Right renal pelvis (tissue), 4 donors: ENCODE measurements at places on chromosomes 13 and 19. TPM values are rescaled to one million over a fixed set of nuclear protein-coding genes. Genes with fewer than 3 reads are reported as not detected.

Gene URAD
- not detected for polyA plus RNA-seq

DNA sequence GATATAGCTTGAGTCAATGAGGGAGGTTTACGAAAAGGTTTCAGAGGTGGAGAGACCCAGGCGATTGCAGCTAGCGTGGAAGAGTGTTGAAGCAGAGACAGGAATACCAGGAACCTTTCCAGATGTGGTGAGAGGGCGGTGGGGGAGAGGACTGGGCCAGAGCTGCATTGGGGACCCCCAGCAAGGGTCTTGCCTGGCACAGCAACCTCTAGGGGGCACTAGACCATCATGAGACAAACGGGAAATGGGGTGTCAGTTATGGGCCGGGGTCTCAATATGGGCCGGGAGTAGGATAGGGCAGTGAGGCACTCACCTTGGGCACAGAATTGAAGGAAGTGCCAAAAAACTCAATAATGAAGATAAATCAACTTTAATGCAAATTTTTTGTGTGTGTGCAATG lies 2.1 kb upstream of the LRP3 start:
- no peak for DNase-seq

DNA sequence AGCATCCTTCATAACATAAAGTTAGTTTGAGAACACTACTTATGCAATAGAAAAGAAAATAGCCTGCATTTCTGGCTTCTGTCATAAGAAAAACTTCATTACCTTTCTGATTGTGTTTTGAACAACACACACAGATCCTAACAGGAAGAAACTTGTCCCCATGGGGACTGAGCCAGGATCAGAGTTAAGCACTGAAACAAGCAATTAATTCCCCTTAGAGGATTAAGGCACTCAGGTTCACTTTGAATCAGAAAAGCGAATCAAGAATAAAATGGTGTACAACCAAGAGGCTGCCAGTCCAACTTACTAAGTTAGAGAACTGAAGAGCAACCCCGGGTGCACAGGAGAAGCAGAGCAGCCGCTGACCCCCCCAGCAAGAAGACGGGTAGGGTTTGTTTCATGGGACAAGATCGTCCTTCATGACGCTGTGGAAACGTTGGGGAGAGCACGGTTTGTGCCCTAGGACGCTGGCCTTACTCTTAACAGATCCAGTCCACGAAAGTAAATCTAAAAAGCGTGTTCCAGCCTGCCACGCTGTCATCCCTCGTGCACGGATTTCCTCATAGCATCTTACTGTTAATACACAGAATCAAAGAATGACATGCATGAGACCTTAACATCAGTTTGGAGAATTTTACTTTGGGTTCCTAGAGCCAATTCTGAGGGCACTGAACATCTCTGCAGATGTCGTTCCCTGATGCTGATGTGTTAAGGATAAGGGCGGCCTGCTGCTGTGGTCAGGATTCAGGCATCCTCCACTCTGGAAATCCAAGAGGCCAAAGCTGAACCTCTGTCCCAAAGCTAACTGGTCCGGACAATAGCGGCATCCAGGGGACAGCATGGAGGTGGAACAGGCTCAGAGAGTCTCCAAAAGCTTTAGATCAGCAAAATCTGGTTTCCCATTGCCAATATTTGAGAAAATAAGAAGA lies 46.4 kb downstream of the GGACT start:
- no peak for DNase-seq

GRCh38 chr13:99320693-99321481 lies 13.7 kb upstream of the GPR183 start:
- no peak for DNase-seq

Gene ZNF614
- polyA plus RNA-seq: 19.3 TPM

GRCh38 chr13:91701975-91702374 lies 303.6 kb downstream of the GPC5 start:
- DNase-seq: no peak

- no peak for DNase-seq
Measured at GRCh38 chr13:86725105-86725504, 925.9 kb upstream of the SLITRK6 start.

GRCh38 chr13:50205581-50205980 lies 190.3 kb downstream of the KCNRG start:
- DNase-seq: no peak

- DNase-seq: no peak
Measured at GRCh38 chr19:3378352-3379150, 12.2 kb downstream of the NFIC start.

DNA sequence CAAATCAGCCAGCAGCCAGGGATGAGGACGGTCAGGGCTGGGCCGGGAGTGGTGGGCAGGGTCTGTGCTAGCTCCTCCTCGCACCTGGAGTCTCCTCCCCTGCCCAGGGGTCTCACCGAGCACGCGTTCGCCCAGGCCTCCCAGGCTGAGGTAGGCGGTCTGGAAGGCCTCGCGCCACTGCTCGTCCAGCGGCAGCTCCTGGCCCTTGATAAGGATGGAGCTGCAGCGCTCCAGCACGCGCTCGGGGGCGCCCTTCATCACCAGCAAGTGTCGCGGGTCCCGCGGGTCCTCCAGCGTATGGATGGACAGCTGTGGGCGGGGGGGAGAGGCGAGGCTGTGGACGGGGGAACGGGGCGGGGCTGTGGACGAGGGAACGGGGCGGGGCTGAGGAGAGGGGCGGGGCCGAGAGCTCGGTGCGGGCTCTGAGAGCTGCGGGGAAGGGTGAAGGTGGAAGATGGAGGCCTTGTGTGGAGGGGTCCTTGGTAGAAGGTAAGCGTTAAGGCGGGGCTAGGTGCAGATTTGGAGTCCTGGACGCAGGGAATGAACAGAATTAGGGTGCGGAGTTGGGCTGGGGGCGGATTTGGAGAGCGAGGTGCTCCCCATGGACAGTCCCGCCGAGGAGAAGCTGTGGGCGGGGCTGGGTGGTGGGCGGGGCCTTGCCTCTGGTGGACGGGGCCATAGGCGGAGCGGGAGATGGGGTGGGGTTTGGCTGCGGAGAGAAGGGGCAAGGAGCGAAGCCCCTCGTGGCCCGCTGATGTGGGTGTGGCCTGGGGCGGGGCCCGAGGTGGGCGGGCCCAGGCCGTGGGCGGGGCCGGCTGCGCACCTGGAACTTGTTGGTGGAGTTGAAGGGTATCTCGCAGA lies 5.7 kb downstream of the ATP4A start:
- peak; percentile 44 for DNase-seq

- DNase-seq: no peak
Measured at GRCh38 chr13:95138876-95139585, 162.2 kb downstream of the ABCC4 start.

GRCh38 chr13:90321281-90321931 lies 1026.1 kb upstream of the MIR17HG start:
- DNase-seq: no peak

Gene ZSCAN5A
- 12.2 TPM for polyA plus RNA-seq

- DNase-seq: no peak
Measured at GRCh38 chr13:99662678-99663077, 161.4 kb downstream of the TM9SF2 start.
